ENCODE measurements at places on chromosomes 7 and 10.

- DNase-seq, result no peak
Observed at GRCh38 chr10:86319676-86320075, 46.9 kb downstream of the GRID1 start.

DNA sequence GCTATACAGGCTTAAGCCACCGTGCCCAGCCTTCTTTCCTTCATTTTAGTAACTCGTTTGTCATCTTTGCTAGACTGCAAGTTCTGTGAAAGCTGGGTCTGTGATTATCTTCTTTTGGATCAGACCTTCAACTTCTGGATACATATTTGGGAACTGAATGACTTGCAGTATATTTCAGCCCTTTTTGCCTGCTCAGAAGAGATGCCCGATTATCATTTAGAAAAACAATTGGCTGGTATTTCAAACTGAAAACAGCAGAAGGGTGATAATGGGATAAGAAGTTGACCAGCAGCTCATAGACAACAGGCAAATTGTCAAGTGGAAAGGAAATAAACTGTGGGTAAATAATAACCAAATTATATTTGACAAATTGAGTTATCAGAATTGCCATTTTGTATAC, 14.6 kb downstream of the RSBN1L start:
- DNase-seq, result no peak

- DNase-seq, result no peak
Observed at GRCh38 chr7:157662981-157663716, 326.3 kb downstream of the DNAJB6 start.

GRCh38 chr10:54940418-54940817, 139.4 kb upstream of the PCDH15 start:
- DNase-seq, result no peak

- no peak for DNase-seq
Observed at GRCh38 chr7:79806161-79806734, 328.4 kb upstream of the GNAI1 start.

DNA sequence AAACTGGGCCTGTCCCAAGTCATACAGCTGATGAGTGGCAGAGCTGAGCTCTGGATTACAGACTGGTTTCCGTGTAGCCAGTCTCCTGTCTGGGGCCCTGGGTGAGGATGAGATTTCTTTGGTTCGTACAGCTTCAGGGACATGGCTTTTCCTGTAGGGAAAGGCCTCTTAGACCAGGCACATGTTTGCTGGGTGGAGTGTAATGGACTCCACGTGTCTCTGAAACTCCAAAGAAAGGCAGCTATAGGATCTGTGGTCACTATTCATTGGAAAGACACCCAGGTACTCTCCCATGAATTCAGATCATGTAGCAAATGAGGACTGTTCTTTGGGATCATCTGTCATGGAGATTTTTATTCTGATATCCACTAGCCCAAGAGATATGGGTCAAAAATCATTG, 2.4 kb downstream of the HABP2 start:
- no peak for DNase-seq

- DNase-seq, result no peak
Observed at GRCh38 chr7:11120675-11121220, 147.1 kb downstream of the PHF14 start.

- no peak for DNase-seq
Observed at GRCh38 chr7:11760372-11760771, 71.6 kb downstream of the THSD7A start.

GRCh38 chr7:150959739-150960734, 18.1 kb downstream of the KCNH2 start:
- DNase-seq, result no peak

DNA sequence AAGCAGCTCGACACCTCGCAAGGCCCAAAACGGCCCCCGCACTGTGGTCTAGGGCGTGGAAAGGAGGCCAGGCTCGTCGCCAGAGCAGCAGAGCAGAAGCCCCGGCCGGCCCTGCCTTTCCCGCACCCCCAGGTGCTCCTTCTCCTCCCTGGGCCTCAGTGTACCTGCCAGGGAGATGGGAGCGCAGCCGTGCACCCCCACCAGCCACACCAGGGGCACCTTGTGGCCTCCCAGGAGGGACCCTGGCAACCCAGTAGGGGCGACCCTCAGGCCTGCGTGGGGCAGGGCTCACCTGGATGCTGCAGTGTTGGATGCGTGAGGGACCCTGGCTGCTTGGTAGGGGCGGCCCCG, 9.5 kb downstream of the PDGFA start:
- DNase-seq, result no peak

DNA sequence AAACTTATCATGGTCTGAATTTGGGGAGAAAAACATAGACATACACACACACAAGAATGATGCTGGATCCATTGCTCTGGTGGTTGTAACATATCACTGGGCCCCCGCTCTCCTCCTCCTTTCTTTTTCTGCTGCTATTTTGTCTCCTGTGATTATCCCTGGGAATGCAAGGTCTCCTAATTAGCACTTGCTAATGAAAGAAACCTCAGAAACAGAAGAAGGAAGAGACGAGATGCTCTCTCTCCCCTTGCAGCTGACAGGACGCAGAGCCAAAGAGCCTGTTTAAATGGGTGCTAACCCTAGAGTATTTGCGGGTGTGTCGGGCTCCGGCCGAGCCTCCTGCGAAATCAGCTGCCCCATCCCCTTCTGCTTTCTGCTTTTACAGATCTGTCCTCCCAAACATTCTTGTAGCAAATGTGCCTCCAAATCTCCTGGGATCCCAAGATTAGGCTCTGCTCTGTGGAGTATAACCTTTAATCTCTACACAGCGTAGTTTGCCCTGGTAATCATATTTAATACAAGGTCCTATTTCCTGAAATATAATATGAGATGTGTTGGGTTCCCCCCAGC, 81.5 kb downstream of the FRMPD2 start:
- DNase-seq, result no peak

- no peak for DNase-seq
Observed at GRCh38 chr7:90982228-90982627, 282.0 kb upstream of the FZD1 start.

DNA sequence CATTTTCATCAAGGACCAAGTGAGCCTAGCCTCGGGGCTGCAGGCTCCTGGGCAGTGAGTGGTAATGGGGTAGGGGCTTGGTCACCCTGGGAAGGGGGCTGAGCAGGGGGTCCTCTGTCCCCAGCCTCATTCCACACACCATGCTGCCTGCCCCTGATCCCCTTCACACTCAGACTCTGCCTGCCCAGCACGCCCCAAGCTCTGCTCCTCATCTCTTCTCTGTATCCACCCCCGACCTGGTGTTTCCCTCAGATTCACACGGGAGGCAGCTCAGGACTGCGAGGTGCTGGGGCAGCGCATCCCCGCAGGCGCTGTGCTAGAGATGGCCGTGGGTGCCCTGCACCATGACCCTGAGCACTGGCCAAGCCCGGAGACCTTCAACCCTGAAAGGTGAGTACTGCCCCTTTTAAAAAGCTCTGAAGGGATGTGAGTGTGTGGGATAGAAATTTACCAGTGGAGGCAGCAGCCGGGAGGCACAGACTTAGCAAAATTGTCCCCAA, 47.2 kb downstream of the PARP12 start:
- DNase-seq, result no peak

GRCh38 chr7:26151953-26152781, at the start of gene NFE2L3:
TSS of gene NFE2L3 (plus strand) at chr7:26152198. CDS start at chr7:26152499, 301 bp downstream.
- peak; percentile 80 for DNase-seq

GRCh38 chr7:45001138-45001694, 1.2 kb downstream of the CCM2 start:
- no peak for DNase-seq

GRCh38 chr10:107031931-107032699, 132.4 kb downstream of the SORCS1 start:
- DNase-seq, result no peak

GRCh38 chr7:104971290-104972071, 42.5 kb upstream of the KMT2E start:
- DNase-seq, result no peak

DNA sequence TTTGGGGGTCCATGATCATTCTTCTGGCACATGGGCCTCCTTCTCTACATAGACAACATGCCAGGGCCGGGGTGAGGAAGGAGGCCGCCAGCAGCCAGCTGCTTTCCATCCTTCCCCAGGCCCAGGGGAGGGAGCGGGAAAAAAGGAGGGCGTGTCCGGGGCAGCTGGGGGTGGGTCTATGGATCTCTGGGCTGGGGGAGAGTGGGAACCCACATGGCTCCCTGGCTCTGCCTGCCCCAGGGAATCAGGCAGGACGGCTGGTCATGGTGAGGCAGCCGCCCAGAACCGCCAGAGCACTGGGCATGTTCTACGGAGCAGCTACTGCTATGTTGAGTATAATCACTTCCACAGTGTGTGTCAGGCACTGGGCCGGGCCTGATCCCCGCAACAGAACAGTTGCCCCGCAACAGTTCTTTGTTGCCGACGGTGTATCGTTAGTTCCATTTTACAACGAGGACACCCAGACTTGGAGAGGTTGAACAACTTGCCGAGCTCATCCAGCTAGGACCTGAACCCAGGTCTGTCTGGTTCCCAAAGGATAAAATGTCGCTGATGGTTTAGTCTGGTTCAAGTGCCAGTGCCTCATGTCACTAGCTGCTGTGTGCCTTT, 6.4 kb upstream of the IRF5 start:
- no peak for DNase-seq

GRCh38 chr10:6052247-6053221, 9.6 kb downstream of the IL2RA start:
- DNase-seq, result no peak

GRCh38 chr7:151271699-151272355, 23.3 kb upstream of the SMARCD3 start:
- DNase-seq, result no peak

GRCh38 chr7:75843613-75844116, 30.1 kb upstream of the CCL24 start:
- no peak for DNase-seq

DNA sequence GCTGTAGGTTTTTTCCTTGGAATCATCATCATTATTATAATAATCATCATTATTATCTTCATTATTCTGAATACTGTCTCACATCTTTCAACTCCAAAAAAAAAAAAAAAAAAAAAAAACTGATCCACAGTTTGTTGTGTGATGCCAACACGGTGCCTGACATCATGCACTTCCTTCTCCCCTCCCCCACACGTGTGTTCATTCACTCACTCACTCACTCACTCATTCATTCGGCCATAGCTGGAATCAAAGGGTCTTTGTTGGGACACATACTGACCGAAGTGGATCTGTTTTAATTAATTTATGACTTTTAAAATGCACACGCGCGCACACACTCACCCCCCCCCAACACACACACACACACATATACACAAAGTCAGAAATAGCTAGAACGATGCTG, 177.8 kb downstream of the PIP4K2A start:
- DNase-seq, result no peak

DNA sequence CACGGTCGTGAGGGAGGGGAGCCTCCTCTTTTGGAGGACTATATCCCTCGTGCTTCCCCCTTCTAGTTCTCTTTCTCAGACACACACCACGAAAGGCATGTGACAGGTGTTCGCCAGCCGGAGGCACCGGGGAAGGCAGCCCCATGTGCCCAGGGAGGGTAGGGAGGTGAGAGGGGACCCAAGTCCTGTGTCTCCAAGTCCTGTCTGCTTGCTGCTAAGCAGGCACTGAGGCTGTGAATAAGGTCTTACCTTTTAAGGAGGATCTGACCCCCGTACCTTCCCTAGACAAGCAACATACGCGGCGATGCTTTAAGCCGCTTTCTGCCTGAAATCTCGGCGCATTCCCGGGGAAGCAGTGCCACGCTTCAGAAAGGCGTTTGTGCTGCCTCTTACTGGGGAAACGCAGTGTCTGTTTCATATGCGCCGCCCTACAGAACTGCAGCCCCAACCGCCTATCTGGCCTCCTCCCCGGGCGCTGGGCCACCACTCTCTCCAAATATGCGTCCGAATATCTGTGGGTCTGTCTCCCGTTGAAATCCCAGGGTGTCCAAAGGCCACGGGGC, 770 bp downstream of the PLXNA4 start:
- DNase-seq, result peak; percentile 36

All from NT2/D1 (cell line).